HS-27A (cell line): ENCODE measurements at places on chromosomes 7 and 10.

GRCh38 chr10:79926037-79926436, 22.9 kb downstream of the SFTPD start:
- no peak for DNase-seq

DNA sequence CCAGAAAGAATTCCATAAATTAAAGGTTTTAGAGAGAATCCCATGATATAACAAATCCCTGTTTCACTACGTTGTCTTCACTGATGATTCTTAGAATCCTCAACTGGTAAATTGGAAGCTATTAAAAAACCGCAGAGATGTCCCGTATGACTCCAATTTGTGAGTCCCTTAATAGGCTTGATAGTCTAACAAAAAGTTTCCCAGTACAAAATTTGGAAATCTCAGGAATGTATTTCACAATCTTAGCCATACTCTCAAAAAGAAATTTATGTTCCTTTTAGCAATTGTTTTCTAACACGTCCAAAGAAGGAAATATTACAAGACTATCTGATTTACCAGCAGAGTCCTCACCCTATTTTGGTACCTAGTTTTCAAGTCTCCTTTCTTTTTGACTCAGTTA, 2.5 kb downstream of the TES start:
- DNase-seq = no peak

DNA sequence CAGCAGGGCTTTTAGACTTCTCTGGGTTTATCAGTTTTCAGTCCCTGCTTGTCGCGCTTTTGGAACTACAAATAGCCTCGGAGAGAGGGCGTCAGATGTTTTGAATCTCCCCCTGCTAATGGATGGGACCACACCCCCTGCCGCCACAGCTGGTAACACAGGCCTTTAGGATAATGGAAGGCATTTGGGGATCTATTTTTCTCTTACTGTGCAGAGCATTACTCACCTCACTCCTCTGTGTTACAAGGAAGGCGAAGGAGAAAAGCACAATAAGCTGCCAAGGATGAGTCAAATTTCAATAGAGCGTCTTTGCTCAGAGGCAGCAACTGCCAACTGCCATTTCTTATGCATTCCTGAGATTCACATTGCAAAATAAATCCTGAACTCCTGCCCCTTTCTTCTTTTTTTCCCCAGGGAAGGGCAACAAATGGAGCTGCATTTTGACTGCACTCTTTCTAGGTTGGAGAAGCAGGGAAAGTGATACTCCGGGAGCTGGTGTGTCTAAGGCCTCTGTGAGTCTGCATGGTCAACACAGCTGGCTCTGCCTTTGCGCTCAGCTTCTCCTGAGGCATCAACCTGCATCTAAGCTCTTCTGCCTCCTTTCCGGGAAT, 31.5 kb upstream of the SMNDC1 start:
- DNase-seq = peak; percentile 72

DNA sequence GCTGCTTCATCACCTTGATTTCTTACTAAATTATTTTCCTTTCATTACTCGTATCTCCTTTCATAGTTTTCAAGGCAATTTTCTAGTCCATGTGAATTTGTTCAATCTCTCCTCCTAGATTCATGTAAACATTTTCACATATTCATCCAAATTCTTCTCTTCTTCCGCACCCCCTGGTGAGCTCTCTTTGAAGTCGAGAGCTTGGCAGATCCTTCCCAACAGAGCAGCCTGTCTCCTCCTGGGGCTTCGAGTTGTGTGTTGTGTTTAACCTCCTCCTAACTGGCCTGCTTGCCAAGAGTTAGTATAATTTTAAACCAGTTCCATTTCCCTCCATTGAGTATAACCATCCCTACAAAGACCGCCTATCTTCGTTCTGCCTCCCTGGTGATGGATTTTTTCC, 272.4 kb upstream of the CELF2 start:
- no peak for DNase-seq

- no peak for DNase-seq
Measured at GRCh38 chr10:119715628-119716505, 10.0 kb upstream of the INPP5F start.

- DNase-seq = no peak
Measured at GRCh38 chr7:149292462-149292823, 30.4 kb downstream of the ZNF783 start.

DNA sequence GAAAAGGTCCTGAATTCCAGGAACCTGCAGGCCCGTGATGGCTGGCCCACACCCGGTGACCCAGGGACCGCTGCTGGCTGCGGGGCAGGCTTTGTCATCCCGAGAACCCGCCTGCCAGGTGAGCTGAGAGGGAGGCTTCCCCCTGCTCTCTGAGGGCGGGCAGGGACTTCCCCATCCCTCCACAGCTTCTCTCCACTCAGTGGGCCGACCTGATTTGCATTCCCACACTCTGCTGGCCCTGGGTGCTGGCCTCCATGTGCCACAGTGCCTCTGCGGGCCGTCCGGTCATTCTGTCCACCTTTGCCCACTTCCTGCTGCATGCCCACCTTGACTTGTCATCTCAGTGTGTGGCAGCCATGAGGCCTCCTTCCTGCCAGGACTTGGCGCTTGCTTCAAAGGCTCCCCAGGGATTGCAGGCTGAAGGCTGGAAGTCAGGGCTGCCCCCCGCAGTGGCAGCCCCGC, 35.3 kb downstream of the PALD1 start:
- DNase-seq = no peak

DNA sequence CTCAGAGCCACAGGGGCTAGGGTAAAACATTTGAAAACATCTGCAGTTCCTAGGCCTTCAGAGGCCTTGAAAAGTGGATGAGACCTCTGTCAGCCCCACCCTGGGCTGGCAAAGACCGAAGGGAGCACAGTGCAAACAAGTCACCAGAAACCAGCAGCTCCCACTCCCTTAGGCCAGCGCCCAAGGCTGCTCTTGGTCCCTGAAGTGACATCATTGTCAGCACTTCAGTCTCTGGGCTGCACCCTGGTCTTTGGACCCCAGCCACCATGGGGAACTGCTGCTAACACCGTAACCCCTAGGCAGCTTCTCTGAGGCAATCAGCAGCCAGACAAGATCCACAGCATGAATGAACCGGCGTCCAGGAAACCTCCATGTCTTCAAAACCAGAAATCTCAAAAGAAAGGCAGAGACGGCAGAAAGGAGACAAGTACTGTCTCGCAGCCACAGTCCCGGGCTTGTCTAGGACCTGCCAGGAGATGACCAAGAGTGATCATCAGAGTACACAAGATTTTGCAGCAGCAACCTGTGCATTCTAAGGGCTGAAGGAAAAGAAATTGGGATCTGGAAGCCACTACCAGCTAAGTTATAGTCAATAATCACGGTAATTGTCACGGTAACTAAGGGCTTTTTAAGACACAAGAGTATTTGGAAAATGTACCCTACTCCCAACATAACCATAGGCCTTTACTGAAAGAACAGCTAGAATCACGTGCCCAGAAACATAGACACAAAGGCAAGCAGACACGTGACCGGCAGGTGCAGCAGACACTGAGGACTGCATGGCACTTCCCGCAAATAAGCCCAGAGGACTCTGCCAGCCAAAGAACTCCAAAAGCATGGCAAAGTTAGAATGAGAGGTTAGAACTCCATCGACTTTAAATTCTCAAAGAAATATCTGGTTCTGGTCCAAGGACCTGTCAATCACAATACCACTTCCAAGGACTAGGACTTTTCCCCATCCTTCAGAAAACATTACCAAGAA, 23.3 kb downstream of the CPXM2 start:
- DNase-seq = no peak

DNA sequence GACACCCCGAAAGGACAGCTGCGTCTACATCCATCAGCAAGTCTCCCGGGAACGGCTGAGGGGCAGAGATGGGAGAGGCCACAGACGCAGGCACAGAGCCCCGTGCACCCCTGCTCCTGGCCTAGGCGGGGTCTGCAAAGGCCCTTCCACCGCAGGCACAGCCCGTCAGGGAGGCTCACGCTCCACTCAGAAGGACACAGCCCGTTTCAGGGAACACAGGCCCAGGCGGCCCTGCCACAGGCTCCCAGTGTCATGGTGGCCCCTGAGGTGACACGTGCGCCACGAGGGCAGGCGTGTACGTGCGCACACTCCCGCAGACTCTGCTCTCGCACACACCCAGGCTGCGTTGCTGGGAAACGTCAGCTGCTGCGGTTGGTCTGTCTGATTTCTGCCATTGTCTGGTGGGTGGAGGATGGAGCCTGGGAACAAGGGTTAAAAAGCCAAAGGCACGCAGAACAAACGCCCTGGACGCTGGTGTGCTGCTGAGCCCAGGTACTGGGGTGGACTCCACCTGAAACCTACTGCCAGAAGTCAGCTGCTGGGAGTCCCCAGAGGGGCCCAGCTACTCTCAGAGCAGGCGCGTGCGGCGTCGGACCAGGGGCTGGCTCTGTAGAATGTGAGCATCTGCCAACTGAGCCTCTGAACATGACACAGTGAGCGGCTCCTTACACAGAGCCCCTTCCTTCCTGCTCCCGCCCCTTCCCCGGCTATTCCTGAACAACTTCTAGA, 13.1 kb downstream of the GPER1 start:
- no peak for DNase-seq

- DNase-seq = peak; percentile 52
Measured at GRCh38 chr7:84529480-84530205, 335.1 kb upstream of the SEMA3A start.

- no peak for DNase-seq
Measured at GRCh38 chr10:32418572-32418971, 27.4 kb upstream of the CCDC7 start.

- no peak for DNase-seq
Measured at GRCh38 chr10:32972929-32973328, 14.9 kb upstream of the ITGB1 start.

DNA sequence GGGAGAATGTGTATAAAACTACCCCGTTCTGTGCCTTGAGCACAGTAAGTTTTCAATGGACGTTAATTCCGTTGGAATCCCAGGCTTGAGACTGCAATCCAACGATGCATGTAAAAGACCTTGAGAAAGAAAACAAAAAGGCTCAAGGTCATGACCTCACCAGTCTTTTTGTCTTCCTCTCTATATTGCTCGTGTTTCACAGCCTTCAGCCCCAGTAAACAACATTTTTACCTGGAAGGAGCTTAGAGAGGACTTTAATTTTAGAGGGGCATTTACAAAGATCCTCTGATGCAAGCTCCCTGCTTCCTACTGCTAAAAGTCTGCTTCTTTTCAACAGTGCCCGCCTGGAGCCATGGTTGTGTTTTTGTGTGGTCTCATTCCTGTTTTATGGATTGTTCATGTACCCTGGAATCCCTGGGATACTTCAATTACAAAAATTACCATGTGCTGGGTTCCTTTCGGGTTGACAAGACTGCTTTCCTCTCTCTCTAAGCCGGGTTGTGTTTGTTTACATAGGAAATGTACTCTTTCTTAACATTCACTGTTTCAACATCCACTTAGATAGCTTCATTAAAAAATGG, 320.1 kb upstream of the NFE2L3 start:
- DNase-seq = no peak

GRCh38 chr10:114808982-114809381, 12.6 kb upstream of the FHIP2A start:
- no peak for DNase-seq

GRCh38 chr10:3780021-3780770, 4.8 kb downstream of the KLF6 start:
- DNase-seq = no peak

DNA sequence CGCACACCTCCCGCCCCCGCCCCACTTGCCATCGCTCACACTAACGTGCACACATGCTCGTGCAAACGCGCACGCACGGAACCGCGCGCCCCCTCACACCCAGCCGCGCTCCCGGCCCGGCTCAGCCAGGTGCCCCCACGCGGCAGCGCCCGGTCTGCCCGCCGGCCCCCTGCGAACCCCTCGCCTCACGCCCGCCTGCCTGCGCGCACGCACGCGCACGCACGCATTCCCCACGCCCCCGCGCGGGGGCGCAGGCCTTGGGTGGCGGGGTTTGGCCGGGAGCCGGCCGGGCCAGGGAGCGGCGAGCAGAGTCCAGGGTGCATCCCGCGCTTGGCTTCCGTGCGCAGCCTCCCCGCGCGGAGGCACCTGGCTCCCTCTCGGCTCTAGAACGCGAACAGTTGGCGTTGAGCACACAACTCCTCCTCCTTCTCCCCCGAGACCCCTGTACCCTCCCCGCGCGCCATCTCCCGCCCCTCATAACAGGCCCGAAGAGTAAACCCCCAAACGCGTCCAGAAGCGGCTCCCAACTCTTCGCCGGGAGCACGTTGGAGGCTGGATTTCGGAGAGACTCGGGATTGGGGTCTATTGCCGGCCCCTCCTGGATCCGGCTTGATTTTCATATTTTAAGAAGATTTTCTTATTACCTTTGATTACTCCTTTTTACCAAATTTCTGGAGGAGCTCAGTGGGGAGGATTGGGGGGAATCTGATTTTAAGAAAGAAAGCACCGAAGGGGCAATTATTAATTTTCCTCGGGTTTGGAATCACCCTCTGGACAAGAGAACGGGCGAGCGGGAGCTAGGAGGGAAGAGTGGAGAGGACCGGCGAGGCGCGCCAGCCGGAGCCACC, 527 bp upstream of the SORCS3 start:
- no peak for DNase-seq

DNA sequence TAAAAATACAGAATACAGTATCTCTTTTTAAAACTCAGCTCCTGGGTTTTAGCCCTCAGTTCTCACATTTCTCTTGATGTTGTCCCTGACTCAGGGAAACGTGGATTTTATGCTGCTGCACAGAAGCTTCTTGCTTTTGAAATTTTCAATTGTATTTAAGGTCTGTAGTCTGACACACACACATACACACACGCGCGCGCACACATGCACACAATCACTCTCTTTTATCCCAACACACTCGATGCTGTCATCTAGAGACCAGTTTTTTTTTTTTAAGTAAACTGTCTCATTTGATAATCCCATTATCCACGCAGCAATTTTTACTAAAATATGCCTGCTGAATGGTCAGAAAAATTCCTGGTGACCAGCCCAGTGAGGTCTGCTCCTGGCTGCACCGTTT, 108.6 kb downstream of the KMT2E start:
- no peak for DNase-seq

DNA sequence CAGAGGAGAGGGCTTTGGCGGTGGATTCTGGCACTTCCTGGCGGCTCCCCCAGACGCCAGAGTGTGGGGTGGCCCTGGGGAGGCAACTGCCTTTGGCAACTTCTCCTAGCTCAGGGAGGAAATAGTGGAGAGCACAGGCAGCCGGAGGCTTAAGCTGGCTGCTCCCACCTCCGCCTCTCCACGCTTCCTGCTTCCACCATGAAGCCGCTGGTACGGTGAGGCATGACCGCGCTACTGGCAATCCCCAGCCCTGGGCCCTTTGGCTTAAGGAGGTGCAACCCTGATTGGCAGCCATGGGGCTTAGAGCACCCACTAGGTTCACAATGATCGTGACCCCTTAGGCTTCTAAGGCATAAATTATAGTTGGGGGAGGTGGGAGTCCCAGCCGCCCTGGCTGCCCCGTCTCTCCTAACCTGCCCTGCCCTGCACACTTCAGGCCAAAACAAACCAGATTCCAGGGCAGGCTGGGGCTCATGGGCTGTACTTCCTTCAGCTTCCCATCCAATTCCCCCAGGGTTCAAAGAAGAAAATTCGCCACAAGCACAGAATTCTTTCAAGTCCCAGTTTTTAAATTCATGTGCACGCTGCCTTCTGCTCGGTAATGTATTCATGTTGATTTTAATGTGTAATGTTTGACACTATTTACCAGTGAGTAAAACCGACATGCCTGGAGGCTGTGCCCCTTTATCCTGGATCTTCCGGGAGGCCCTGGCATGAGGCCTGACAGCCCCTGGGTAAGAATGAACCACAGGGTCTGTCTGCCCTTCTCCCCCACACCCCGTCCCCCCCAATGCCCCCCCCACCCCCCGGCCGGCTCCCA, 90.7 kb upstream of the LRRC4 start:
- no peak for DNase-seq
